RWPE1 (cell line): ENCODE measurements at places on chromosomes 1 and 21.

DNA sequence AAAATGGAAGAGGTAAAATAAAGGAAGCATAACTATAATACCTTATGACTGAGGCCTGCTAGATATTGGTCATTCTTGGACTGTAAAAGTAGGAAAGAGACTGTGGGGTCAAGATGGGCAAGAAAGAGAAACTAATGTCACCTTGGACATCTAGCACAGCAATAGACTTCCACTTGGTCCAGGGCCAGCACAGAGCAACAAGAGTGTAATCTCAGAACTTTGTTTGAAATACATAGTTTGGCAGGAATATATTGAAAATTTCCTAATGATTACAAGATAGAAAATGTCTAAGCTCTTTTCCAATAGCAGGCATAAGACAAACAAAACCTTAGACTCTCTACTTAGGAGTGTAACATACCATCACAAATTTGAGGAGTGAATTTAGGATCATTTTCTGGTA, 4.6 kb downstream of the LRRC8C start:
- no peak for DNase-seq

DNA sequence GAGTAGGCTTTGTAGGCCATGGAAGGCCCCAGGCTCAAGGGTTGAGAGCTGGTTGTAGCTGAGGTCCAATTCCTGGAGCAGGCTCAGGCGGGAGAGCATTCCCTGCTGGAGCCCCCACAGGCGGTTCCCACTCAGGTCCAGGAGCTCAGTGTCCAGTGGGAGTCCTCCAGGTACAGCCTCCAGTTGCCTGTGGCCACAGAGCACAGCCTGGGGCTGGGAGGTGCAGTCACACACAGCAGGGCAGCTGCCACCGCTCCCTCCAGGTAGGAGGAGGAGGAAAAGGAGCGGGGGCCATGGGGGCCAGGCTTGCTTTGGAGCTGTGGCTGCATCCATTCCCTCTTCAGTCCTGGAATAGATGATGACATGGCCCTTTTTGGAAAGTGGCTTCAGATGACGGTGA, 2.8 kb downstream of the LINGO4 start:
- no peak for DNase-seq

DNA sequence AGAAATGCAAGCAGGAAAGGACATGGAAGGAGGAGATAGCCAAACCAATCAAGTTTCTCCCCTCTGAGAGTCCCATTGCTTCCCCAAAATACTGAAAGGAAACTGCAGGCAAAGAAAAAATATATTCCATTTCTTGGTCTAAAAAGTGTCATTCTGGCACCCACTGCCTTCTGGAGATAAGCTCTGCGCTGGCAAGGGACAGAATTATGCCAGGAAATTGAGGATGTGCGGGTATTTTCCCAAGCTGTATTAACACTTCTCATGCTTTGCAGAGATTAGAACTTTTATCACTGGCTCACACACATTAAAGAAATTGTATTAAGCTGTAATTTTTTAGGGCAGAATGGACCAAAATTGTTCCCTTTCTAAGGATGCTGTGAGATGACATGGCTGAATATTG, 381.2 kb upstream of the DUSP10 start:
- DNase-seq, result no peak

GRCh38 chr1:22731924-22732720, 21.5 kb downstream of the EPHB2 start:
- DNase-seq, result no peak

DNA sequence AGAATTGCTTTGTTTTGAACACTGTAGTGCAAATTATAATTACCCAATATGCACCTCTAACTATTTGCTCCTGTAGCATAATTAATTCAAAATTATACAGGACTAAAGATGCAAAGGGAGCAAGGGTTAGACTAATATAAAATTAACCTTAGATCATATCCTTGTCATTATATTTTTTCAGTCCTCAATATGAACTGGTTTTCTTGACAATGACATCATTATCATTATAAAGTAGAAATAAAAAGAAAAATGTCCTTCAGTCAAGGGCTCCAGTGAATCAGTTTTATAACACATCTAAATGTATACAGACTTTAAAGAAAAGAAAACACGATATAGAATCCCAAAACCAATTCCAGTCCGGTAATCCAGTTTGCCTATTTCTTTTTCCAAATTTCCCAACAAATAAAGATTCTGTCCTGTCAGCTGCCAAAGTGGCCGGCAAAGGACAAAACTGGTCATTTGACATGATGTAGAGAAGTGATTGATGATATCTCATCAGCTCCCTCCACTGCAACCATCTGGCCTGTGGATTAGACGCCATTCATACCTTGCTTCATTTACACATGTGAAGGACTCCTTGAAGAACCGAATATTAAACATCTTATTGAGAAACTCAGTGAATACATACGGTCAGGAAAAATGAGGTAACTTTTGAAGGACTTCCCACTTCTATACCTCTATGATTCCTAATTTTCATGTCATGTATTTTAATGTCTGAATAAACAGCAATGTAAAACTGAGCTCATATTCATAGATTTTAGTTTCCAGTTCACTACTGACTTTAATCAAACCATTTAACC, 15.5 kb downstream of the DPYD start:
- no peak for DNase-seq
